ENCODE measurements at places on chromosomes 16 and 17.

GRCh38 chr16:57039148-57039812, 49.9 kb downstream of the NLRC5 start:
- DNase-seq, result no peak

DNA sequence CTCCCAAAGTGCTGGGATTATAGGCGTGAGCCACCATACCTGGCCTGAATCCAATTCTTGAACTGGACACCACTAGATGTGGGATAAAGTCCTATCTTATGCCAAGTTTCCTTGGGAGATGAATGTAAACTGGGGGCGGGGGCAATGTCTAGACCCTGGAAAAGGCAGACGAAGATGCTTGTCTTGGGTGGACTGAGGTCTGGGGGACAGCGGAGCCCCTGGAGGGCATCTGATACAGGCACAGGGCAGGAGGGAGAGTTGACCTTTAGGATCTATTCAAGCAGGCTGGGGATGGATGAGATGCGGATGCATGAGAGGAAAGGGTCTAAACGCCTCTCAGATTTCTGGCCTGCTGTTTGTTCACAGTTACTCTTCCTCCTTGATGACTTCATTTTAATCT, 11.7 kb downstream of the C1QTNF1 start:
- no peak for DNase-seq

- DNase-seq, result no peak
Measured at GRCh38 chr17:58409432-58409831, 7.9 kb downstream of the RNF43 start.

DNA sequence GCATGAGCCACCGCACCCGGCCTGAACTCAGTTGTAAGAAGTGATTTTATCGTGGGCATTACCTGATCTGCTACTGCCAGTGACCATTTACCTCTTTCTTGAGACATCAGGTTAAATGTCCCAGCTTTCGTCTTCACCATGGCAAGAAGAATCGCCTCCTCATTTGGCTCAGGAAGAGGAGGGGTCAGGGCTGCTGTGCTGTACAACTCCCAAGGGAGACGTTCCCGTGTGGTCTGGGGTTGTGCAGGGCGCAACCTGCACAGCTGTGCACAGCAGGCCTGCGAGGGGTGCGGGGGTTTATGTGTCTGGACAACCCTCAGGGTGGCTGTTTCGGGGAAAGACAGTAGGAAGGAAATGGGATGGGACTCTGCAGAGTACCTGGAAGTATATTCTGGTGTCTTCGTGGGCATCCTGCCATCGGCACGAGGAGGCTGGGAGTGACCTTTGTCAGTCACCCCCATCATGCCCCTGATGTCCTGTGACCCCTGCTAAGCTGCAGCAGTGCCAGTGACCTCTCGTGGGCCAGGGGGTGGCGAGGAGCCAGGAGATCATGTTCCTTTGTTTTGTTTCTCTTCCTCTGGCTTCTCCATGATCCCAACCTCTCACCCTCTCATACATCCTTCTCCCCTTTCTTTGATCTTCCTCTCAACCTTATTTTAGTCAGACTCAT, 27.3 kb downstream of the CIBAR2 start:
- DNase-seq, result no peak

DNA sequence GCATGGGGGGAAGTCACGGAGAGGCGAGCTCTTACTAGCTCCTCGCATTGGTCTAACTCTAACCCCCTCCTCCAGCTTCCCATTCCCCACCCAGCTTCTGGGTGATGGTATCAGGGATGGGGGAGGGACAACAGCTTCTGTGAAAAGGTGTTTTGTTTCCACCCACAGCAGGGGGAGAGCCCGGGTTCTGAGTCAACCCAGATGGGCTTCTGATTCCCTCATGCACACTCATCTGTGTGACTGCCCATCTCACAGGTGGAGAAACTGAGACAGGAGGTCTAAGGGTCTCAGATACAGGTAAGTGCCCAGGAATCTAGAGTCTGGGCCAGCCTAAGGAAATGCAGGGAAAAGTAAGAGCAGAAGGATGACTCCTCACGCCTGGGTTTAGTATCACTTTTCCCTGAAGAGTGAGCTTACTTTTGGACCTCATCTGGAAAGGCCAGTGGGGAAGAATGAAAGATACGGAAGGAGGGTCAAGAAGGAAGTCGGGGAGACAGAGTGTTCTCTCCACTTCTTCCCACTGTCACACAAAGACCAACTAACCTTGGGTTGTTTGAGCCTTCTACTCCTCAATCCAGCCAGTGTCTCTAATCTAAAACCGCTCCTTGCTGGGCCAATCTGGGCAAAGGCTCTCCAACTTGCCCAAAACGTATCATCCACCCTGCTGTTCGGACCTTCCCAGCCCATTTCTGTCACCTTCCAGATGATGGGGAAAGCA, 3.1 kb upstream of the TLCD2 start:
- no peak for DNase-seq

GRCh38 chr17:81402981-81403467, 7.8 kb downstream of the BAHCC1 start:
- no peak for DNase-seq

DNA sequence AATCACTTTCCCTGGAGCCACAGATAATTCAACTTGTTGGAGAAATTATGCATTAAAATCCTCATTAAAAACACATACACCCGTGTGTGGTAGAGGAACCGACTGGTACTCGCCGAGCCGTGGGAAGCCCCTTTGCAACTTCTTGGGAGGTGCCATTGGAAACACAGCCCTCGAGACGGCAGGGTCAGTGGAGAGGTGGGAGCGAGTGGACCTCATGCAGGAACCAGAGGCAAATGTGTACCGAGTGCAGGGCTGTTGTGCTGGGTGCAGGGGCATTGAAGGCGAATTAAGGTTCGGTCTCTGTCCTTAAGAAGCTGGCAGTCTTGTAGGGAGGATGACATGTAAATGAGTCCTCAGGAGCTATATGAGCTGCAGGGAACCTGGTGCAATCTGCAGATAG, 318.3 kb downstream of the CPPED1 start:
- no peak for DNase-seq

DNA sequence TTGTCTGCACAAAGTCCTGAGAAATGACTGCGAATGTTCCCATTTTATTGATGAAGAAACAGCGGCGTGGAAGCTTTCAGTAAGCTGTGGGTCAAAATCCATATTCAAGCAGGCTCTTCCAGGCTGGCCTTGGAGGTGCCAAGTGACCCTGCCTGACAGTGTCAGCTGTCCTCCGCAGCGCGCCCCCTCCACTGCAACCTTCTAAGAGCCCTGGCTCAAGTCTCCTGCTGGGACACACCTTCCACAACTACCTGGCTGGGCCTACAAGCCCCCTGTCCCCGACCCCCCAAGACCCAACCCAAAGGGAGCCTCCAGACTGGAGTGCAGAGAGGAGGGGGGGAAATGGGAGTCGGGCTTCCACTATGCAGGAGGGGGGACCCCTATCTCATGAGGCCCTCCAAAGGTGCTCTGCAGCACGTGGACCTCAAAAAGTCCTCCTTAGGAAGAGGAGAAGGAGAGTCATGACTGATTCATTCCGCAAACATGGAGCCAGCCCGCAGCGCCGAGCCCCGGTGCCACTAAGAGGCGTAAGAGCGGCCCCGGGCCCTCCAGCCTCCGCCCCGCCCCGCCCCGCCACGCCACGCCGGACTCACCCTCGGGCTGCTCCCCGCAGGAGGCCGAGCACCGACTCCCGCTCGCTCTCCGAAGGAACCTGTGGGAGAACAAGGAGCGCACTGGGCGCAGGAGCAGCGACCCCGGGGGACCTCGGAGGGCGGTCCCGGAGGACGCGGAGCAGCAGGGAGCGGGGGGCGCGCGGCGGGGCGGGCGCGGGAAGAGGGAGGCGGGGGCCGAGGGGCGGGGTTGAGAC, 574 bp downstream of the MPP3 start:
- no peak for DNase-seq

DNA sequence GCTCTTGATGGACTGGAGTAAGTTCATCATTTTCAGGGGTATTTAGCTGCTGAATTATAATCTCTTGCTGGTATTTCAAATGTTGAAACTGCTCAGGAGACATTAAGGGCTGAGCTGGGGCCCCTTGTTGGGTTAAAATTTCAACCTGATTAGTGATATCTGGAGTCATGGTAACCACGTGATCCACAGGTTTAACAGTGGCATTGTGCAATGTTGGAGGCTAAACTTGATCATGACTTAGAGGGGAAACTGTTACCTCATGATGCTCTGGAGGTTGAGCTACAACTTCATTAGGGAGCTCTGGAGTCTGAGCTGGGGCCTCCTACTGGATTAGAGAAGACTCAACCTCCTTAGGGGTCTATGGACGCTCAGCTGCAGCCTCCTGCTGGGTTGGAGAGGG, 17.2 kb upstream of the MPP2 start:
- DNase-seq, result no peak

DNA sequence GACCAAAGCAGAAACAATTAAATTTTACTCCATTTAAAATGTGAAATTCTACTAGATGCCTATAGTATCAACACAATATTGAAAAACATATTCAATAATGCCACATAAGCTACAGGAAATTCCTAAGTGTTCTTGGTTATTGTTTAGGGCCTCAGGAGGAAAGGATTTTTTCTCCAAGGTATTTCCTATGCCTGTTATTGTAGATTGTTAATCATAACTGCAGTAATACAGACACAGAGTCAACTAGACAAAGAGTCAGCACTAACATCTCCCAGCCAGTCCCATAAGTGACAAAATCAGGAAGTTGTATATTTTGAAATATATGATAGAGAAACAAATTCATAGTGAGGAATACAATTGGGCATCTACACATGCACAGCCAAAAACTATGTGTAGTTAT, 782.7 kb upstream of the KIF2B start:
- no peak for DNase-seq

DNA sequence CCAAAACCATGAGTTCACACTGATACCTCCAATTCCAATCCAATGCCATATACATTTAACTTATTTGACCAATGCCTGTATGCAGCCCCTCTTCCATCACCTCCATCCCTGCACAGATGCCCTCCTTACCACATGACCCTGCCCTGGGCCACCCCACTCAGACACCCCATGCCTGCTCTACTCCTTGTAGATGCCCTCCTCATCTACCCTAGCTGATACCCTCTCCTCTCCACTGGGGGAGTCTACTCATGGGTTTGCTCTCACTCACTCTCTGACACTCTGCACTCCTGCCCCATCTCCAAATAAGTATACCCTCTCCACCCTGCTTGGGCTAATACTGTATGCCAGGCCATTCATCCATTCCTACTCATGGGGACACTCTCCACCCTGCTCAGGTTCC, 16.0 kb upstream of the CMTM4 start:
- no peak for DNase-seq

DNA sequence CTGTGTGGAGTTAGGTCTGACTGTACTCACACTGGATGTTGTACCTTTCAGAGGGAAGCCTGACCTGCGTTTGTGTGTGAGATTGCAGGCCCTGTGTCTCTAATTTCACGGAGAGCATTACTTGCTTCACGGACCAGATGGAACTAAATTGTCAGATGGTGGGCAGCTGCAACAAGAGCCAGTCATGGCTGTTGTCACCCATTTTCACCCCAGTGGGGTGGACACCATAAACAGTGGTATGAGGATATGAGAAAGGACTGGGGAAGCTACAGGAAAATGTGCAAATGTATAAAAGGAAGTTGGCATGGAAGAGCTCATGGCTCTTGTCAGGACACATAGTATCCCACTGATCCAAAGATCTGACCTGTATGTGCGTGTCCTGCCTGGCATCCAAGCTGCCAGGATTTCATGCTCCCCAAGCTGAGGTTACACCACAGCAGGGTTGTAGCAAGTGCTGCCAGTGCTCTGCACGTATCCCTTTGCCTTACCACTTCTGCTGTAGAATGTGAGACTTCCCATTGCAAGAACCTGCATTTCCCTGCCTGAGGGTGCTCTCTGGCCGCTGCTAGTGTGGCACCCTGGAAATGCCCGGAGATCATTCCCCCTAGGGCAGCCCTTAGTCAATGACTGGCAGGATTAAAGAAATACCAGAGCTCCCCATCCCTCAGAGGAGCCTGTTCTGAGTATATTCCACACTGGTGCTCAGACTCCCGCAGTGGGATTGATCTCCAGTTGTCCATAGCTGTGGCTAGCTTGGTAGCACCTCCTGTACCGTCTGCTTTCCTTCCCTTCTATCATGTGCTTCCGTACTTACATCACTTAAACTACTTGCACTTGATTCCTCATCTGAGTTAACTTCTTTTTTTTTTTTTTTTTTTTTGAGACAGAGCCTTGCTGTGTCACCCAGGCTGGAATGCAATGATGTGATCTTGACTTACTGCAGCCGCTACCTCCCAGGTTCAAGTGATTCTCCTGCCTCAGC, 70.4 kb upstream of the TANC2 start:
- no peak for DNase-seq

GRCh38 chr17:8332688-8333087, 7.0 kb upstream of the ODF4 start:
- DNase-seq, result no peak

- no peak for DNase-seq
Measured at GRCh38 chr16:27340654-27341053, 26.9 kb downstream of the IL4R start.

DNA sequence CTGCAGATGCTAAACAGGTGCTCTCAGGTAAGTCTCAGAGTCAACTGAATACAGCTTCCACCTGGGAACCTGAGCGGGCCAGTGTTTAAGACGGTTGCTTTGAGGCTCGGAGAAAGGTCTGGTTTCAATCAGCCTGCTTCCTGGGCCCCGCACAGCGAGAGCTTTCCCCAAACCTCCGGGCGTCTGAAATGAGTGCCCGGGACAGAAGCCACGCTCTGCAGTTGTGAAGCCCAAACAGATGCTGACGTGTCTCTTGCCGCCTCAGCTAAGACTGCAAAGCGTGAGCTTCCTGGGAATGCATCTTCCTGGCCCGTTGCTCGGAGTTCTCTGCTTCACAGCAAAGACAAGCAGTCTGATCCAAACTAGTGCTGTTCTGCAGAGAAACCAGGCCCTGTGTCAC, 36.7 kb downstream of the PLXDC1 start:
- no peak for DNase-seq

DNA sequence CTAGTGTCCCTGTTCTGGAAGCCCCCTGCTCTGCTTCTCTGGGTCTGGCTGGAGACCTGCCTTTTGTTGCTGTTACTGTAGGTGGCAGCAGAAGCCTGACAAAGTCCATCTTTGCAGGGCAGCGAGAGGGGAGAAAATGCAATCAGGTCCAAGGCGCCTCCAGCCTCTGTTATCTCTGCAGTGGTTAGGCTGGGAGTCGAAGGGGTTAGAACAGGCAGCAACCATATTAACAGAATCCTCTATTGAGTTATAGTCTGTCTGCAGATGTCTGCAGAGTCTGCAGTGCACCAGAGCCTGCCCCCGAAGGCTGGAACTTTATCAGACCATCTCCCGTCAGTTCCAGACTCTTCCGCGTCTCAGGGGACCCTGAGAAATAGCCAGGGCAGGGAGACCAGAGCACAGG, 404.9 kb upstream of the EEF2KMT start:
- DNase-seq, result peak; percentile 29

DNA sequence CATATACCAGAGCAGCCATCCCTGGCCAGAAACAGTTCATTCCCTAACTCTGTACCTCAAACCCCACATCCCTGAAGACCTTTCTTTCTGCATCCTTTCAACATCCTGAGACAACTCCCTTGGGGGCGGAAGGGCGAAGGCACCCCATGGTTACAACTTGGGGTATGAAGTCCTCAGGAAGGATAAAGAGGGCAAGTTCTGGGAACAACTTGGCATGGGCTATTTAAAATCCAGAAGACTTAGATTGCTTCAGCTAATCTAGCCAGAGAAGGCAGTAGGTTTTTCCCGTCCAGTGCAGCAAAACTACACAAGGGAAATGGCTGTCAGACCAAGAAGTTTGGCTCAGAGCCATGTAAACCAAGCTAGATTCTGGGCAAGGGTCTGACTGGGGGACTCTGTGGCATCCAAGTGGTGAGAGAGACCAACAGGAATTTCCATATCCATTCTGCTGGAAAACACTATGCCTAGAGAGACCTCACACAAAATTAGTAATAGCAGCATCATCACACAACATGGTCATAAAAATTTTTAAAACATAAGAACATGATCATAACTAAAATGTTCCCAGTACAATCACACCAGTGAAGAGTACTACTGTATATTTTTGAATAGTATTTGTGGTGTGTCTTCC, 113.2 kb downstream of the CDYL2 start:
- DNase-seq, result no peak

All from DMS153 (cell line).